Stimulated activated CD4-positive, alpha-beta T cell treated with anti-CD3 and anti-CD28 coated beads, Interleukin-1b, Interleukin-23, amount 100 ng/mL, for 1 hour (primary cell): ENCODE measurements at places on chromosomes 1 and 21.

GRCh38 chr1:184664042-184664660 lies 90.5 kb downstream of the EDEM3 start:
- DNase-seq = peak; percentile 8

DNA sequence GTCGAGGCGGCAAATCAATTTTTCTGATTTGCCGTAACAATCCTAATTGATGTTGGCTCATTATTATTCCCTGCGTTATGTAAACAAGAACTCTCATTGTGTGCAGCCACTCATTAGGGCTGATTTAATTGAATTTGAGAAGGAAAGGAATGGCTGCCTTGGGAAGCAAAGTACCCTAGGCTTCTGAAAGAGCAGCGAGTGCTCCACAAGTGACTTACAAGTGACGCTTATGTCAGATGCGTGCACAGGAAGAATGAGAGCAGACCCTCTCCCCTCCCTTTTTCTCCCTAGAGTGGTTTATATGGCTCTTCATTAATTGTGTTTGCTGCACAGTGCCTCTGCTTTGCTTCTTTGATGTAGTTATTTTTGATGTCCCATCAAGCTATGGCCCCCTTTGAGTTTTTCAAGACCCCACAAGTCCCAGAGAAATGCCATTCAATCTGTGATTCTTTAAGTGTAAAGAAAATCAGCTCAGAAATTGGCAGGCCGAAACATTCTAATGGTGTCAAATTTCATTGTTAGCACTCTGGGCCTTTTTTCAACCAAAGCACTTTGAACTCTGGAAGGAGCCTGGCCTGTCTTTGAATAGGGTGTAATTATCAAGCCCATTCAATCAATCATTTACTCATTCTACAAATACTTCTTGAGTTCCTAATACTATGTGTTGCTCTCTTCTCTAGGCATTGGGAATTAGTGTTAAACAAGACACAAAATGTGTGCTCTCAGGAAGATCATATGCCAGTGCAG lies 86.8 kb upstream of the VAV3 start:
- DNase-seq = no peak

DNA sequence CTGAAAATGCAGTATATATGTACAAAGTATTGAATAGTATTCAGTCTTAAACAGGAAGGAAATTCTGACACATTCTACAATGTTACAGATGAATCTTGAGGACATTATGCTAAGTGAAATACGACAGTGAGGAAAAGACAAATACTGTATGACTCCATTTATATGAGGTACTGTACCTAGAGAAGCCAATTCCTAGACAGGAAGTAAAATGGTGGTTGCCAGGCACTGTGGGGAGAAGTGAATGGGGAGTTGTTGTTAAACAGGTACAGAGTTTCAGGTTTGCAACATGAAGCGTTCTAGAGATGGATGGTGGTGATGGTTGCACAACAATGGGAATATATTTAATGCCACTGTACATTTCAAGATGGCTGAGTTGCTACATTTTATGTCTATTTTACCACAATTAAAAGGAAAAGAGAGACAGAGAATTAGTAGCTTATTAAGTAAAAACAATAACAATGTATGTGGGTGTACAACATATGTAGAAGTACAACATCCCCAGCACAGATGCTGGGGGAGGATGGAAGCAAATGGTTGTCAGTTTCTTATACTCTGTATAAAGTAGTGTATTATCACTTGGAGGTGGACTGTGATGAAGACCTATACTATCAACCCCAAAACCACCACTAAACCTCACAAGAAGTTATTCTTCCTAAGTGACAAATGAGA lies 3.9 kb upstream of the RAB4A start:
- DNase-seq = no peak

- peak; percentile 30 for DNase-seq
Measured at GRCh38 chr1:205287767-205288559, 33.6 kb downstream of the NUAK2 start.

DNA sequence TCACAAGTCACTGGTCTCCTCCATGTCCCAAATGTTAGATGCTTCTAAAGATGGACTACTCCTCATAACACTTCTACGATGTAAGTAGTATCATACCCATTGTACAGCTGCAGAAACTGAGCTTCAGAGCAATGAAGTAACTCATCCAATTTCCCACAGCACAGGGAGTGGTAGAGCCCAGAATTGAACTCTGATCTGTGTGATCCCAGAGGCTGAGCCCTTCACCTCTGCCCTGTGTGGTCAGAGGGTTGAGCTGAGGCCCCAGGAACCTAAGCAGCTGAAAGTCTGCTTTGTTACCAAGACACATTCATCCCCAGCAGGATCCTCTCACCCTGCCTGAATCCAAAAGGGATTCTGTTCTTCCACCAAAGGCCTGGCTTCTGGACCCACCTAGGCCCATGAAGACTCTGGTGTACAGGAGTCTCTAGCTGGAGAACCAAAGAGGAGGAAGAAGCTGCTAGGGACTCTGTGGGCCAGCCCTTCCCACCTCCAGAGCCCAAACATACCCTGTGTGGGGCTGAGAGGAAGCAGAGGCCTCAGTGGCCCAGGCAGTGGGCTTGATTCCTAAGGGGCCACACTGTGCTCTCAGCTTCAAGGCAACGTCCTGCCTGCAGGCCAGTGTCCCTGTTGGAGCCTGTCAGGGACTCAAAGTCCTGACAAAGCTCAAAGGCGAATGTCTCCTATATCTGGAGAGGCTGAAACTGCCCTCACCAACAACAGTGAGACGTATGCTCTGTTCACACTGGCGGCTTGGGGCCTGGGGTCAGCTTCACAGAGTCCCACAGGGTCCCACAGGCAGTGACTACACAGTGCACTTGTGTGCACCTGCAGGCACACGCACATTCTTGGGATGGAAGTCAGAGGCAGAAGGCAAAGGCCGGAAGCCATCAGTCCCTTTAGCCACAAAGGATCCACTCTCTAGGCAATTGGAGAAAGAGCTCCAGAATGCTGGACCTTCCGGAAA lies 40.4 kb upstream of the SLC30A1 start:
- DNase-seq = no peak

GRCh38 chr1:86449103-86449502 lies 19.6 kb upstream of the CLCA1 start:
- no peak for DNase-seq

DNA sequence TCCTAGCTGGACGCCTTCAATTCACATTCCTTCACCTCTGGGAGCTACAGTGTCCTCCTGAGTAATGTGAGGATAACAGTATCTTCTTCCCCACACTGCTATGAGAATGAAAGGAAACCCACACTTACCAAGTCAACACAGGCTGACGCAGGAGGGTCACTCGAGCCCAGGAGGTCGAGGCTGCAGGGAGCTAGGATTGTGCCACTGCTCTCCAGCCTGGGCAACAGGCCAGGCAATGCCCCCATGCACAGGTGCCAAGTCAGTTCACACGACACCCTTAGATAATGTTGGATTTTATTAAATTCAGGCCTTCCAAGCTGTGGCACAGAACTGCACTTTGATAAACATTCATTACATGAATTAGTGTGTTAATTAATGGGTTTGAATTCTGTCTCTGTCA lies 31.9 kb downstream of the MATN1 start:
- no peak for DNase-seq

GRCh38 chr1:234295068-234295467 lies 78.2 kb upstream of the COA6 start:
- no peak for DNase-seq

- no peak for DNase-seq
Measured at GRCh38 chr1:201122321-201122957, 4.5 kb downstream of the ASCL5 start.

- DNase-seq = no peak
Measured at GRCh38 chr1:18646091-18646785, 15.6 kb downstream of the PAX7 start.

DNA sequence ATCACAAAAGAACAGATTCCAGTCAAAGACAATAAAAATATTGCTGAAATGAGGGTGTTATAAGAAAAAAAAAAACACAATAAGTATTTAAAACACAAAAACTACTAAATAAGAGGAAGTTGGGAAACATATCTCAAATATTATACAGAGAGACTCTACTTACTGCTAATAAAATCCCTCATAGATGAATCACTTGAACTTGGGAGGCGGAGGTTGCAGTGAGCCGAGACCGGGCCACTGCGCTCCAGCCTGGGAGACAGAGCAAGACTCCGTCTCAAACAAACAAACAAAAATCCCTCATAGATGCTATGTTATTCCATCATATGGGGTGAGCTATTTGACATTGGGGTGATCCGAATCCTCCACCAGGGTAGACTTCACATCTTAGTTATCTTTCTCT lies 48.0 kb upstream of the ZNF281 start:
- no peak for DNase-seq
